Activated T-helper 1 cell treated with anti-CD3 and anti-CD28 coated beads, Interleukin-12 subunit alpha, Interleukin-12 subunit beta, Interleukin-2, Interleukin-4 antibody, amounts not matched to agents 30 ng/mL and 10 ng/mL and 1 ng/mL, durations not matched to agents 14 hours and 24 hours and 36 hours (primary cell): ENCODE measurements at places on chromosomes 11 and 22.

GRCh38 chr22:24985826-24986214, 33.3 kb downstream of the KIAA1671 start:
- DNase-seq, result no peak

DNA sequence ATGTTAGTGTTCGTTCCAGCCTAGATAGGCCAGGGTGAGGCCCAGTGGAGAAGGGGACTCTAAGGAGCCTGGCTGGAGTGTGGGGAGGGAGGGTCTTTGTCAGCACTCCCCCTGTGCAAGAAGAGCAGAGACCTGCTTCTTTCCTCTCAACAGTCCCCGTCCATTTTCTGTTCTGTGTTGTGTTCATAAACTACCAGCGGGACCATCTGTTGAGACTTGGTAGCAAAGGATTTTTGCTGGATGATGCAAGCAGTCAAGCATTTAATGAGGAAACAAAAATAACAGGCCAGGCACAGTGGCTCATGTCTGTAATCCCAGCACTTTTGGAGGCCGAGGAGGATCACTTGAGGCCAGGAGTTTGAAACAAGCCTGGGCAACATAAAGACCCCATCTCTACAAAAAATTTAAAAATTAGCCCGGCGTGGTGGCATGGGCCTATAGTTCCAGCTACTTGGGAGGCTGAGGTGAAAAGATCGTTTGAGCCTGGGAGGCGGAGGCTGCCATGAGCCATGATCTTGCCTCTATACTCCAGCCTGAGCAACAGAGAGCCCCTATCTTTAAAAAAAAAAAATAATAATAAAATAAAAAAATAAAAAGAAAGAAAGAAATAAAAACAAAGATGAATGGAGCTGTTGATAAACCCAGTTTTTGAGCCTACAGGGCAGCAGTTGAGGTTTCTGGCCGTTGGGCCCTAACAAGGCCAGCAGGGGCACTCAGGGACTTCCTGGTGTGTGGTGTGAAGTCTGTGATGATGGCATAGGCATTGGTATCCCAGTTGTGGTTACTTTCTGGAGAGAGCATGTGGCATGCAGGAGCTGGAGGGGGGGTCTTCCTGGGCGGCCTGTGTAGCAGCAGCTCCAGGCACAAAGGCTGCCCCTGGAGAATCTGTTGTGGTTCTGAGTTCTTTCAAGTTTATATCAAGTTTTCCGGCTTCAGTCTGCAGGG, 1.7 kb upstream of the TXNRD2 start:
- no peak for DNase-seq

DNA sequence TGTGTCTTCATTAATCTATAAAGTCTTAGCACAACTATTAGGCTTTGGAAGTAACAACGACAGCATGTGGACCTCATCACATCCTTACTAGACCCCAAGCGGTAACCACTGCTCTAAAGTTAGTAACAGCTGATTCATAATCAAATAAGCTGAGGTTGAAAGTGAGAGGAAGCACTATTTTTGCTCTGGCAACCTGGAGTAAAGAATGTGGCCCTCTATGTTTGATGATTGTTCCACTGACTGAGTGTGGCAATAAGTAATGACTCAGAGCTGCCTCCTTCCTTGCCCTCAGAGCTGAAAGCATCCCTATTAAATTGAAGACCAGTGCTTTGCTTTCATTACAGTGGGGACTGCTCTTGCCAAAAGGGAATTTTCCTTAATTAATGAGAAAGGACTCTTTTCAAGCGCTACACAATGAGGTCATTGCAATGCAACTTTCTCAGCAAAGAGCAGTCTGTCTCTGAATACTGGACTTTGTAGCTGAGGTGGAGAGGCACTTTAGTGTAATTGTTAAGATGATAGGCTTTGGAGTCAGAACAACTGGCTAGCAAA, 906.1 kb upstream of the RAG2 start:
- no peak for DNase-seq

GRCh38 chr11:33695051-33695566, 5.5 kb downstream of the C11orf91 start:
- DNase-seq, result no peak

DNA sequence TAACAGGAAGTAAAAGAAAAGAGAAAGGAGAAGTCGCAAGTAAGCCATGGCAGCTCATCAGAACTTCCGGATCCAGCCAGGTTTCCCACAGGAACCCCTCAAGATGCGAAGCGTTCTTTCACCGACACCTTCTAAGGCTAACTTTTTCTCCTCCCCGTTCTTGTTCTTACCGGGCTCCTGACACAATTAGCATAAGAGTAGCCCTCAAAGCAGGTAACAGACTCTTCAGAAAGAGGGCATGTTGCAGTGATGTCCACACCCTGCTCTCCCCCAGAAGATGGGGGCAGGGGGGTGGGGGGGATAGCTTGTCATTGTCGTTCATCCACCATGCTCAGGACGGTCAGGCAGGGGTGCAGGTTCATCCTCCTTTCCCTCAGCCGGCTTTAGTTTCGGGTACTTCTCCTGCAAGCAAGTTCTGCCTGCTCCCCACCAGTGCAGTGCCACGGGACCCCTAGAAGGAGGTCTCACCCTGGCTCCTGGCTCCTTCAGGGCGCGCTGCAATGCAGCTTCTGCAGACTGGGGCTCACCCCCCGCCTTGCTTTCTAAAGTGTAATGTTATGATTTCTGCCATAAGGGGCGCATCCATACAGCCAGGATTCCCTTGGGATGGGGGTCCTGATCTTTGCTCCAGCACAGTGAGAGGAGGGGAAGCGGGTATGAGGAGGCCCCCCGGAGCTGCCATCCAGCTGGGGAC, 2.3 kb downstream of the OPCML start:
- no peak for DNase-seq

DNA sequence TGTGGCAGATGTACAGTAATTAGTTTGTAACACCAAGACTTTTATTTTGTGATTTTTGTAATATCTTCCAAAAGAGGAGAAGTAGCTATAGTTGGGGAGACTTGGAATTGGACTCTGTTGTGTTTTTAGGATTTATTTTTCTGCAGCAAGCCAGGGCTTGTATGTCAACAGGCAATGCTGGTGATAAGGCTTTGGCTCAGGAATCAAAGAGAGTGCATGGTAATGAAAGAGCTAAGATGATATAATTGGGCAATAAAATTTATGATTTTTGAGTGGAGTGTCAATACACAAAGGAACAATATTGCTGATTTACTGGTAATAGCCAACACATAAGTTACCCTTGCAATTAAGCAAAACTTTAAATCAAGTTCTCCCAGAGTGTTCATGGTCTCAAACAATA, 452.9 kb downstream of the TMEM135 start:
- DNase-seq, result no peak

GRCh38 chr11:48101958-48102357, 114.7 kb upstream of the OR4B1 start:
- no peak for DNase-seq

DNA sequence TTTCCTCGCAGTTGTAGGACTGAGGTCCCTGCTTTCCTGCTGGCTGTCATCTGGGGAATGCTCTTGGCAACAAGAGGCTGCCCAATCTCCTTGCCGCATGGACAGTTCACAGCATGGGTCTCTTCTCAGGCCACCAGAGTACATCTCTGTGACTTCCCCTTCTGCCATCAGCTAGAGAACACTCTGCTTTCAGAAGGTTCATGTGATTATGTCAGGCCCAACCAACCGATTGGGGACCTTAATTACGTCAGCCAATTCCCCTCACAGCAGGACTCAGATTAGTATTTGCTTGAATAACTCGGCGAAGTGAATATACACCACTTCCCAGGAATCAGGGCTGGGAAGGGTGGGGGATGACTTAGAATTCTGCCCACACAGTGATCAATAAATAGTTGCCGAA, 61.9 kb upstream of the CSNK2A3 start:
- no peak for DNase-seq

DNA sequence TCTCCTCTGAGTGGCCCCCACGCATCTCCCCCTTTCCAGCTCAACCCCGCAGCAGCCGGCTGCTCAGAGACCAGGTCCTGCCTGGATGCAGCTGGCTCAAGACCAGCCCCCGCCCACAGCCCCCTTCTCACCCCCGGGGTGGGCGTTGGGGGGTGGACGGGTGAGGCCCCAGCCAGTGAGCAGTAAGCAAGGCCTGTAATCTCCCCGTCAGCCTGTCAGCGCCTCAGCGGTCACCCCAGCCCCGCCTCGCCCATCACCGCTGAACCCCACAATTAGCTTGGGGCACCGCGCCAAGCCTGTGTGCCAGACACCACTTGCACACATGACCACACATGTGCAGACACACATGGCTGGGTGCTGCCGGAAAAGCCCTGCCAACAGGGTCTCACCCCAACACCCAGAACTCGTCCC, 5.9 kb downstream of the PLXNB2 start:
- DNase-seq, result no peak

DNA sequence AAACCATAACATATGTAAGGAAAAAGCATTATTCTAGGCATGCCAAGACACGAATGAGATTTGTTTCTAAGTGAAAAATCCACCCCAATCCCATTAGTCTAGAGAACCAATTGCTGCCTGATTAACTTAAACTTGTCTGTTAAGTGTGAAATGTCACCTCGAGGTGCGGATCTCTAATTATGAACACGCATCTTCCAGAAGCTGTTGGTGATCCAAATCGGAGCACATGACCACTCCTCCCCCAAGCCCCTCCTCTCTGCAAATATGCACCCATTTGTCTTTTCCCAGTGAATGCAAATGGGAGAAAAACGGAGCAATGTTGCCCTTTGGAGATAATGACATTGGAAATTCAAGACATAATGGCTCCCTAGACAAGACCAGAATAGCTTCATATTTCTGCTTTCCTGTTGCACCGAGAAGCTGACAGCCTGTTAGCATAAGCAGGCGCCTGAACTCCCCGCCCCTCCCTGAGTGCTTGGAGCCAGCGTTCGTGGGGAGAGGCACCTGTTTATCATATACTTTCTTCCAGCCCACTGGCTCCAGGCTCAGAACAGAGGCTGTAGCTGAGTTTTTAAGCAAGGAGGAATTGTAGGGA, 6.0 kb upstream of the FXYD6 start:
- DNase-seq, result no peak
